CD8-positive, alpha-beta memory T cell (primary cell): ENCODE measurements at places on chromosomes 2 and 18.
A peak's percentile ranks its signal among the peaks of the same experiment; 100 is the strongest.

GRCh38 chr18:62663731-62664336 lies 51.5 kb upstream of the PHLPP1 start:
- DNase-seq, result no peak

- no peak for DNase-seq
These were observed 112.6 kb downstream of the HDAC4 start for GRCh38 chr2:239288237-239288636.

GRCh38 chr18:55345103-55345950 lies 242.7 kb downstream of the TCF4 start:
- DNase-seq, result no peak

DNA sequence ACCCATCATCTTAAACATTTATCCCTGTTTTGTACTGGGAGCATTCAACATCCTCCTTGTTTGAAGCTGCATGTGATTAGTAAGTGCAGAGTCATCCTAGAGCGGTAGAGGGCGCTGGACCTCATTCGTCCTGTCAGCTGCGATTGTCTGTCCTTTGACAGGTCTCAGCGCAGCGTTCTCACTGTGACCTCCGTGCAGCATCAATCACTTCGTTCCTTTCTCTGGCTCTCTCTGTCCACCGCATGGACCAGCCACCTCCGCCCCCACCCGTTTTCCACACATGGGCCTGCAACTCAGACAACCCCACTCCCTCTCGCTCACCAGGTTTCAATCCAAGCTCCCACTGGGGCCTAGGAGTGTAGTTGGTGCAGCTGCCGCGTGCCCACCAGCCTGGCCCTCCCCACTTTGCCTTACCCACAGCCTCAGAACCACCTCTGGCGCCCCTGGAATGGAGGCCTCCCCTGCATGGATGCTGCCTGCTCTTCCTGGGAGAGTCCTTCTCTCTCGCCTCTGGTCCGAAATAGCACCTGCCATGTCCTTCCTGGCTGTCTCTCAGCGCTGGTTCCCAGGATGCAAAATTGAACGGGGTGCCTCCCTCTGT lies 90.5 kb downstream of the NDUFA10 start:
- DNase-seq, result peak; percentile 31

- no peak for DNase-seq
These were observed 40.3 kb upstream of the KCNJ13 start for GRCh38 chr2:232816657-232817056.

- DNase-seq, result no peak
These were observed 167.1 kb upstream of the RBMS1 start for GRCh38 chr2:160660741-160661140.

GRCh38 chr2:205868053-205868452 lies 185.8 kb downstream of the NRP2 start:
- no peak for DNase-seq

DNA sequence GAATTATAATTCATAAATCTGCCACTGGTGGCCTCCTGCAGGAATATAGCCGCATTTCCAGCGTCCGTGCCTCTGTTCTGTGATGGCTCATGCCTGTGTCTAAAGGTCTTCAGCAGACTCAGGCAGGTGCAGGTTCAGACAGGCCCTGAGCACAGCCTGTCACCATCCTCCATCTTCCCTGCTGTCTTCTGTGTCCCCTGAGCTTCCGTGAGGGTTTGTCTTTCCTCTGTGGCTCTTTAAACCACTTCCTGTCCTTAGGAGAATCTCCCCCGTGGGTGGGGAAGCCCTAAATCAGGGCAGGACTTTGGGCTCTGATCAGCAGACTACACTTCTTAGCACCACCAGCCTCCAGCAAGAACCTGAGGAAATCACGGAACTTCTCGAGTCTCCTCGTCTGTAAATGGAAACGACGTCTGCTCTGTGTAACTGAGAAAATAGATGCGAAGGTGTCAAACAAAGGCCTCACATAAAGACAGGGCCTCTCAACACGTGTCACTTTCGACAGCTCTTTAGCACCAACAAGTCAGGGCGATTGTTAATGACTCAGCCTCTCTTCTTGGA lies 24.1 kb upstream of the NFATC1 start:
- DNase-seq, result no peak

DNA sequence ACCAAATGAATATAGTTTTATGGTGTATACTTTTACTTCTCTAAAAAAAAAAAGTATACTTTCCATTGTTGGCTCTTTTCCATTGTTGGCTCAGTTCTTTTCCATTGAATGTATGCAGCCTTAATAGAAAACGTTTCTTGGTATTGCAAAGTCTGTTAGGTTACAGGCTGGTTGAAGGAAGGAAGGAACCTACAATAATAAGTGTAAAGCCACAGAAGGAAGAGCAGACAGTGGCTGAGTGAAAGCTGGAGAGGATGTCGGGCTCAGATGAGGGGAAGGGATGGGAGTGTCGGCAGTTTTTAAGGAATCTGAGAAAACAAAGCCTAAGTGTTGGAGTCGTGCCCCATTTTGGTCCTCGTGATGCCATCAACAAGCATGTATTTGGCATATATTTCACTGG lies 6.8 kb downstream of the COPS8 start:
- no peak for DNase-seq

GRCh38 chr2:5022061-5022460 lies 670.1 kb upstream of the SOX11 start:
- DNase-seq, result no peak

DNA sequence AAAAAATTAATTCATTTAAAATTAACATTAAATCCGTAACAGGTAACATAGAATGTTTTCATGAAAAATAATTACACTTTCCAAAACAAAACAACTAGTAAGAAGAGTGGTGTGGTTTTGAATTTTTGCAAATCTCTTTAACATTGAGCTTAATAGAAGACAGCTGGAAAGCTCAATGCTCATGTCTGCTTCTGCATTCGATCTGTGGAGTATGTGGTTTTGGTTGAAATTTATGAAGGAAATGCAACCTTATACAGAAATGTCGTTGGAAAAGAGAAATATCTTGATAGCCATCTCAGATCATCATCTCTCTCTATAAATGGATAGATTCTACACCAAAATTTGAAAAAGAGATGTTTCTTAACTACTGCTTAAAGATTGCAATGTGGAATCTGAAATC lies 17.3 kb upstream of the FHL2 start:
- no peak for DNase-seq

GRCh38 chr18:13035249-13035914 lies 44.2 kb downstream of the CEP192 start:
- no peak for DNase-seq

- DNase-seq, result no peak
These were observed 52.3 kb downstream of the TFCP2L1 start for GRCh38 chr2:121232626-121233265.

GRCh38 chr2:150860301-150860700 lies 372.8 kb upstream of the RND3 start:
- DNase-seq, result no peak

GRCh38 chr2:179817181-179817841 lies 44.1 kb downstream of the ZNF385B start:
- DNase-seq, result no peak

DNA sequence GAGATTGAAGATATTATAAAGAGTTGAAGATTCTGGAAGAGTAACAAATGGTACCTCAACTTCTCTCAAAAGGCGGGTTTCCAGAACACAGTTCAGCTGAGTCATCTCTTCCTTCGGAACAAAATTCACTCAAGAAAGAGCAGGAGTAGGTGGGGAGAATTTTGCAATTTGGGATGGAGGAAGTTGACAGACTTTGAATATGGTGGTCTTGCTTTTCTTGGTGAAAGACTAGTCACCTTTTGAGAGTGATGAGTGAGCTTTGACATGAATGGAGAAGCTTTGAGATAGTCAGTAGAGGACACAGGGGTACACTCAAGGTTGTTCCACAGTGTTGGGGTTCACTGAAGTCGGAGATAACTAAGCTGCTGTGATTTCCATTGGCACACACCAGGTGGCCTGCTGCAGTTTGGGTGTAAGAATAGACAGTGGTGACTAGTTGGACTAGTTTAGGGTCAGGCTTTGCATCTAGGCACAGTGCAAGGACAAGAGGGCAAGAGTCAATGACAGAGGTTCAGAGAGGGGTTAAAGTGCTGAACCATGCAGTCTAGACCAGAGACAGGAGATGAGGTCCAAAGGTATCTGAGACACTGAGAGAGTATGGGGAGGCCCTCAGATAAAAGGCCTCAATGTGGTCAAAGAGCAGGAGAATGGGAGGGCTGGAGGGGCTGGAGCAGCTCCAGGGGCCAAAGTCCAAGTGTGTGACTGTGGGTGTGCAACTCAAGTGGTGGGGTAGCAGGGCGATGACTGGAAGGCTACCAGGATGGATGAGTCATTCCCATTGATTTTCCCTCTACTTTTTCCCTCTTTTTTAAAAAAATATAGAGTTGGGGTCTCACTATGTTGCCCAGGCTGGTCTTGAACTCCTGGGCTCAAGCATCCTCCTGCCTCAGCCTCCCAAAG lies 7.7 kb downstream of the CCL20 start:
- DNase-seq, result no peak

DNA sequence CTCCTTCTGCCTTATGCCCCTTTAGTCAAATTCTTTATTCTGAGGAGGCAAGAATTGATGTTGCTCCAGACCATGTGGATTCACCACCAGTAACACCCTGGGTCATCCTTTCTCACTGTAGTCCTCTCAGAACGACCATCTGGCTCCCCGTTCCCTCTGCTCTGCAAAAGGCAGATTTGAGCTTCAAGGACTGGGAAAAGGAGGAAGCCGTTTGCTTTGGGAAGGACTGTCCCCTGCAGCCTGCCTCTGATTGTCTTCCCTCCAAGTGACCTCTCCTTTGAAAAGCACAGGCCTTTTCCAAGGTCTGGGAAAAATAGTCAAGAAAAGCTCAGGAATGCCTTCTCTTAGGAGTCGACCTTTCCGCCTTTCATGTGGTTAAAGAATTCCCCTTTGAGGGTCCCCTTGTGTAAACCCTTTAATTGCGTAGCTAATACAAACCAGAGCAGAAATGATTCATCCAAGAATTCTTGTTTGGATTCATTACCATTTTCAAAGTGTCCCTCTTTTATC lies 130.1 kb upstream of the COPS8 start:
- DNase-seq, result no peak

- no peak for DNase-seq
These were observed 102.6 kb downstream of the MCFD2 start for GRCh38 chr2:46813020-46813415.

GRCh38 chr2:126971481-126972278 lies 73.0 kb downstream of the TEX51 start:
- peak; percentile 75 for DNase-seq

GRCh38 chr2:41859615-41860514 lies 188.0 kb upstream of the PKDCC start:
- no peak for DNase-seq

DNA sequence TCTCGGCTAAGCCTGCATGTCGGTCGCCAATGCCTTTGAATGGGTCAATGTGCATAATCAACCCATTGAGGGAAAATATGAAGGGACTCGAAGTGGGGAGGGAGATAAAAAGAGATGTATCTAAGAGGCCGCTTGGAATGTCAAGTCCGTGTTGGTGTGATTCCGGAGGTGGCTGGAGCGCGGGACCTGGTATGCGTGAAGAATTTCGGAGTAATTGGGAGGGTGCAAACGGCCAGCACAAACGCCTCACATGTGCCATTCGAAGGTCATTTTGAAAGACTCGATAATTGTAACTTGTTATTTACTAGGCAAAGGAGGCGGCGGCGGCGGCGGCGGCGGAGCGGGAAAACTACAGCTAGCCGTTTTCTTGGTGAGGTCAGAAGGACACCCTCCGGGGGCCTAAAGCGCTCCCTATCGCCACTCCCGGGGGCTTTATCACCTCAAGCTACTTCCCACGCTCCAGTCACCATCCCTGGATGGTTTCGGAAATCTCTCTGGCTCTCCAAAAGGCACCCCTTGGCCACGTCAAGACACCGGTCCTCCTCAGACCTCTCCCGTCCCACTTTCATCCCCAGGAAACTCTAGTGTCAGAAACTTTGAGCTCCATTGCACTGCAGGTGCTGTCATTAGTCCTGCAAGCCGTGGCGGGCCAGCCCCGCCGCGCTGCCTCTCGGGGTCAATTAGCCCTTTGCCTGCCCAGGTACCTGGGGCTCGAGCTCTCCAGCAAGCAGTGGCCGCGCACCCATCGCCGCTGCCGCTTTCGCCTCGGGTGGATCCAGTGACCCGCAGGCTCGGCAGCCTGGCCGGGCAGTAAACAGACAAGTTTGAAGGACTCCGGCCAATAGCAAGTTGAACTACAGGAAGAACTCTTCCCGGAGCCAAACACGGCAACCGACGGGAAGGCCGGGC lies 1.5 kb downstream of the ERBB4 start:
- DNase-seq, result no peak

DNA sequence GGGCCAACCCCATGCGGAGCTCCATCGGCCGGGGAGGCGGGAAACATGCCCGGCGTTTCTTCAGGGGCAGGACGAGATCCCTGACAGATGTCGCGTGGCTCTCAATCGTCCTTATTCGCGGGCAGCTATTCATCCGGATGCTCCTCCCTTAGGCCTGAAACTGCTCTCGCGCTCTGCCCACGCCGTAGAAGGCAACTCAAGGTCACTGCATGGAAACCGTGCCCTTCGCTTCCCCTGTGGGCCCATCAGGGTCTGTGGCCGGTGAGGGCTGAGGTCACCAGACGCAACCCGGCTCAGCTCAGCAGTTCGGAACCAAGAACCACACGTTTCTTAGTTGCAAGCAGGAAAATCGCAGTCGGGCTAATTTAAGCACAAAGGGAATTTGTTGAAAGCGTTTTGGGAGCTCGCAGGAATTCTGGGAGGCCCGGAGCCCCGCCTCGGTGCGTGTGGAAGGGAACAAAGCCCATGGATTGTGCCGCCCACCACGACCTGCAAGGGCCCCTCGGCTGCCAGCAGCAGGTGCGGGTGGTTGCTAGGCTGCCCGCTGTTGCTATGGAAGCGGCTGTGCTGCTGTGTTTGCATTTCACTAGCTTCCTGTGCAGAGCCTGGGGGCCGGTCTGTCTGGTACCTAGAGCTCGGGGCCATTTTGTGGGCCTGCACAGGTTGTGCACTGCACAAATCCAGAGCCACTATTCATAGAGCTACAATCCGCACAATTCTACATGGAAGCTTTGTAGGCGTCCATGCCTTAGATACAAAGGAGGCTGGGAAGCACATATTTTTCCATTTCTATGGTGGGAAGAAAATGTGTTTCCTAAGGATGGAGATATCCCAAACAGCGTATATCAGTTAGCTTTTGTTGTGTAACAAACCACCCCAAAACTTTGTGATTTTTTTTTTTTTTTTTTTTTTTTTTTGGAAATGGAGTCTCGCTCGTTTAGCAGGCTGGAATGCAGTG lies 6.0 kb upstream of the ALLC start:
- DNase-seq, result peak; percentile 89

- DNase-seq, result no peak
These were observed 58.2 kb upstream of the ITGA4 start for GRCh38 chr2:181399027-181399426.

GRCh38 chr2:170530284-170530745 lies 184.8 kb upstream of the SP5 start:
- DNase-seq, result no peak

DNA sequence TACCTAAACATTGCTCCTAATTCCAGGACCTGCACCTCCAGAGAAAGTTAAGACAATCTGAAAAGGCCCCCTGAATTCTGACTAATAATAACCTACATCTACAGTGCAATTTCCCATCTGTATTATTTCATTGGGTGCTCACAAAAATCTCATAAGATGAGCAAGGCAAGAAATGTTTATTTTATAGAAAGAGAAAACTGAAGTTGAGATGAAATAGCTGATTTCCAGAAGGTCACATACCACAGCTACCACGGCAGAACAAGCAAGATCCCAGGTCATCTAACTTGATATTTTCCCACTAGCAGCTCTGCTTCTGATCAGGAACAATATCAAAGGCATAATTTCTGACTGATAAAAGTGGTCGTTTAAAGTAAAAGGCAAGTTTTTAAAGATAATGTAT lies 105.8 kb upstream of the COL5A2 start:
- no peak for DNase-seq

- no peak for DNase-seq
These were observed 186.8 kb downstream of the RDH14 start for GRCh38 chr2:18373664-18374063.
